ENCODE measurements at places on chromosomes 5 and 9. TPM values are rescaled to one million over a fixed set of nuclear protein-coding genes. Genes with fewer than 3 reads are reported as not detected.

TMEM252 gene
- not detected for total RNA-seq

BARX1 gene
- 0.56 TPM for total RNA-seq

SEMA5A gene
- 0.51 TPM for total RNA-seq

ROR2 gene
- total RNA-seq: 2.1 TPM

KCNV2 gene
- total RNA-seq: not detected

DIRAS2 gene
- not detected for total RNA-seq

TLR4 gene
- total RNA-seq: 28.1 TPM

TUBB4B gene
- total RNA-seq: 247 TPM

CARTPT gene
- total RNA-seq: not detected

NEUROG1 gene
- not detected for total RNA-seq

CDH9 gene
- total RNA-seq: not detected

All from naive thymus-derived CD4-positive, alpha-beta T cell (primary cell).